A549 treated with DMSO at 1 μM for 4 hours (cell line): ENCODE measurements at places on chromosomes 5 and 9. TPM values are rescaled to one million over a fixed set of nuclear protein-coding genes. Genes with fewer than 3 reads are reported as not detected.

The PCDHGA9 gene
- total RNA-seq, result 0.04 to 0.09 TPM (median 0.06 TPM) in 4 of 5 replicates, not detected in the other

The IFNA6 gene
- not detected in 5 replicates for total RNA-seq

The SLCO6A1 gene
- total RNA-seq, result not detected in 5 replicates

The CDKN2A gene
- total RNA-seq, result not detected in 5 replicates

The IL5 gene
- total RNA-seq, result not detected in 5 replicates

The IL13 gene
- total RNA-seq, result 0.06 to 0.11 TPM in 2 of 5 replicates, not detected in the others

The SLC6A19 gene
- total RNA-seq, result not detected in 5 replicates

The FUT7 gene
- 0.12 TPM in 1 of 5 replicates, not detected in the others for total RNA-seq

The CDH9 gene
- not detected in 5 replicates for total RNA-seq

The PCDHB10 gene
- total RNA-seq, result 0.04 to 0.06 TPM (median 0.05 TPM) in 3 of 5 replicates, not detected in the others

The GPR150 gene
- 0.08 to 0.14 TPM (median 0.14 TPM) in 4 of 5 replicates, not detected in the other for total RNA-seq

The CCDC180 gene
- total RNA-seq, result 0.25 to 0.87 TPM (median 0.77 TPM) in 5 replicates

The GRXCR2 gene
- not detected in 5 replicates for total RNA-seq

The ITK gene
- total RNA-seq, result 0.09 to 0.11 TPM in 2 of 5 replicates, not detected in the others
